Activated naive CD4-positive, alpha-beta T cell treated with anti-CD3 and anti-CD28 coated beads, Interleukin-2, amount 50 U/mL, for 72 hours (primary cell): ENCODE measurements at places on chromosomes 13 and 19.
A peak's percentile ranks its signal among the peaks of the same experiment; 100 is the strongest.

GRCh38 chr19:33752945-33753344 lies 43.7 kb upstream of the KCTD15 start:
- DNase-seq = no peak

- DNase-seq = no peak
Measured at GRCh38 chr13:114141261-114141996, 9.0 kb upstream of the RASA3 start.

DNA sequence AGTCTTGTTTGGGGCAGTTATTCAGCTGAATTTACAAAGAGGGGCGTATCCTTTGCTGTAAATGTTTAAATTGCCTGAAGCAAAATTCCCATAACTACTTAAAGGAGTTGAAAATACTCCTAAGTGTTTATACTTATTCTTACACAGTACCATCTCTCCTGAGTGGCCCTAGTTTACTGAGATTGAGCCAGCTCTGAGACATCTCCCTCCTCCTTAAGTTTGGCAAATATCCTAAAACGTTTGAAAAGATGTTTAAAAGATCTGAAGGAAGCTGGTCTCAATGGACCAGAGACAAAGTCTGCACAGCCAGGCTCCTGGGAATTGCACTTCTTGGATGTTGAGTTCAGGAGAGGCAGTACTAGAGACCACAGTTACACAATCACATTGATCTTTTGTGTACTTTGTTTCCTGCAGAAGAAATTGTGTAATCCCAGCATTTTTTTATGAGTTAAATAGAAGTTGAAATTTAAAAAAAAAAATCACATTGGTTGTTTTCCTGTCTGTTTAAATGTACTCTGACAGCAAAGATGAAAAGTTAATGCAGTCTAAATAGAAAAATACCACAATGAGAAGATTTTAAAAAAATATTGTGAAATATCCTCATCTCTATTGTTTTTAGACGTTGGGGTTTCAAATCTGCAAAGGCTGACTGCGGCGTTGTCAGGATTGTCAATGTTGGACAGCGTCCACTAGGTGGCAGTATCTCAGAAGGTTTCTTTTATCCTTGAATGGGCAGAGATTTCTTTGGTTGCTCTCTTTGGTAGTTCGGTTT lies 20.7 kb downstream of the TNFSF11 start:
- no peak for DNase-seq

- no peak for DNase-seq
Measured at GRCh38 chr13:20514866-20515265, 10.8 kb downstream of the CRYL1 start.

DNA sequence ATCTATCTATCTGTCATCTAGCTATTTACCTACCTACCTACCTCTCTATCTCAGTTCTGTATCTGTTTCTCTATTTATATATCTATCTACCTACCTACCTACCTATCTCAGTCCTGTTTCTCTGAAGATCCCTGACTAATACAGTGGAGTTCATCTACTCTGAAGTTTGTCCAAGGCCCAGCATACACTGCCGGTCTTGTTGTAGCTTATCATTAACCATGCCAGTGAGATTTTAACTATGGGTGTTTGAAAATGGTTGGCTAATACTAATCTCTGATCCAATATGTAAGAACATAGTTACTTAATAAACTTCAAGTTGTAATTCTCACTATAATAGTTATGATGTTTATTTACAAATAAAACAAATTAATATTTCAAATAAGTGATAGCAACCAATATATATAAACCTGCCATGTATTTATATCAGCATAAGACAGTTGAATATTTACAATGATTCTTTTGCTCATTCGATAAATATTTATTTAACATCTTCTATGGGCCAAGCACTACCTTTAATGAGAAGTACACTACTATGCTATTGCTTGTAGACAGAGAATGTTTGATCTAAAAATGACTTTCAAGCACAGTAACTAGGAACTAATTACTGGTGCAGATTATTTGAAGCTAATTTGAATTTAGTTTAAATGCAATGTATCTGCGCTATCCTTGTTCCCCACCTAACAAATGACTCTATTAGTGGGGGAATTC lies 242.1 kb downstream of the KLF5 start:
- DNase-seq = no peak

DNA sequence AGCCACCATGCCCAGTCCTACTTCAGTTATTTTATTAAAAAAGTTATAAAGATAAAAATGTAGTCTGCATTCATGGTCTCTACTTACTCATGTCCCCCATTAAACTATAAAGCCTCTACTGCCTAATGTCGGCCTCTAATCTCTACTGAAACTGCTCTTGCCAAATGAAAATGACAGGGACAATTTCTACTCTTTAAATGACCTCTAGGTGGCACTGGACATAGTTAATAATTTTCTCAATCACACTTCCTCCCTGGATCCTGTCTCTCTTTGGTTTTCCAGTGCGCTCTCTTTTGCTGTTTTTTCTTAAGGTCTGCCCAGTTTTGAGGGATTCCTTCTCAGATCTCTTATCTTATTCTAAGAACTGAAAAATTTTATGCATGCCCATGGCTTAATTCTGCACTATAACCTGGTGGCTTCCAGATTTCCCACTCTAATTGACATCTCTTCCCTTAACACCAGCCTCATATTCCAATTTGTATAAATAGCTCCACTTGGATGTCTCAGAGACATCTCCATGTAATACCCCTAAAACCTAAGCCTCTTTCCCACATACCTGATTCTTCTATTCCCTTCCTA lies 54.3 kb downstream of the MTMR6 start:
- DNase-seq = no peak

- DNase-seq = no peak
Measured at GRCh38 chr19:15330801-15331418, 1.4 kb downstream of the BRD4 start.

- DNase-seq = no peak
Measured at GRCh38 chr13:59633290-59633689, 530.4 kb downstream of the DIAPH3 start.

GRCh38 chr13:103157434-103158145 lies 91.4 kb upstream of the SLC10A2 start:
- no peak for DNase-seq

- DNase-seq = no peak
Measured at GRCh38 chr13:26540334-26540733, 17.1 kb upstream of the WASF3 start.

DNA sequence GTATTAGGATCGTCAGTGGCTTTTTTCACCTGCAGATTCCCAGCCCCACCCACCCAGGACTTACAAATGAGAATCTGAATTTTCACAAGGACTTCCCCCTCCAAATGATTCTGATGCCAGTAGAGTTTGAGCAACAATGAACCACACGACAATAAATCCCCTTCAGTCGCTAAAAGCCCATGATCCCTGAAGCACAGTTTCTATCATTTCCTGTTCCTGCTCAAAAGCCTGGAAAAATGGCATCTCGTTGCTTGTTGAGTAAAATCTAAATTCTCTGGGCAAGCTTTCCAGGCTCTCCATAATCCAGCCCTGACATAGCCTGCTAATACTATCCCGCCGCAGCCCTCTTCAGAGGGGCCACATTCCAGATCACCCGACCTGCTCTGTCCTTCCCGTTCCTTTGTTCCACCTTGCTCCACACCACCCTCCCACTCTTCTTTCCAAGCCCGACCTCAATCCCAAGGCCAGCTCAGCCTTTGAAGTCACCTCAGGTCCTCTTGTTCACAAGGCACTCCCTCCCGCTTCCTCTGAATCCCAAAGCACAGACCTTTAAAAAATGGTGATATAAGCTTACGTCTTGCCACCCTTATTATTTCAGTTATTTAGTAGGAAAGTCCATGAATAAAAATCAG lies 67.9 kb downstream of the NUFIP1 start:
- DNase-seq = no peak

- DNase-seq = no peak
Measured at GRCh38 chr13:73138638-73139491, 80.1 kb downstream of the KLF5 start.

- DNase-seq = no peak
Measured at GRCh38 chr13:29914581-29914980, 64.2 kb upstream of the UBL3 start.

DNA sequence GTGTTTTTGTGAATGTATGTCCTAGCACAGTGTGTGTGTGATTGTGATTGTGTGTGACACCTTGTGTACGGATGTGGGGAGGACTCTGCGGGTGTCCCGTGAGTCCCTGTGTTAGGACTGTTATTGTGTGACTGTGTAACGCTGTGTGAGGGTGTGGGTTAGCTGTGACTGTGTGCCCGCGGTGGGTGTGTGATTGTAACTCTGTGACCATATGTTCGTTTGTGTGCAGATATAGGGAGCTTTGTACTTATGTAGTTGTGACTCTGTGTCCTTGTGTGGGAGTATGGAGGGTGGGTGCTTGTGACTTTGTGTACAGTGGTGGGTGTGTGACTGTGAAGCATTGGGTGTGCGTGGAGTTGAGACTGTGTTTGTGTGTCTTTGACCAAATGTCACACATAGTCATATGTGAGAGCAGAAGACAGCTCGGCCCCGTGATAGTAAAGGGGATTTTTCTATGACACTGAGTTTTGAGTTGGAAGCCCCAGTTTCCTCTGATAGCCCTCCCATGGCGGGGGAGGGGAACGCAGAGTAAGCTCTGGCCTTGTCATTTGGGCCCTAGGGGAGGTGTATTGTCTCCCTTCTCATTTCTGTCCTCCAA lies 949 bp upstream of the ZNF260 start:
- DNase-seq = peak; percentile 14

GRCh38 chr13:102132777-102133295 lies 269.0 kb downstream of the FGF14 start:
- DNase-seq = no peak

DNA sequence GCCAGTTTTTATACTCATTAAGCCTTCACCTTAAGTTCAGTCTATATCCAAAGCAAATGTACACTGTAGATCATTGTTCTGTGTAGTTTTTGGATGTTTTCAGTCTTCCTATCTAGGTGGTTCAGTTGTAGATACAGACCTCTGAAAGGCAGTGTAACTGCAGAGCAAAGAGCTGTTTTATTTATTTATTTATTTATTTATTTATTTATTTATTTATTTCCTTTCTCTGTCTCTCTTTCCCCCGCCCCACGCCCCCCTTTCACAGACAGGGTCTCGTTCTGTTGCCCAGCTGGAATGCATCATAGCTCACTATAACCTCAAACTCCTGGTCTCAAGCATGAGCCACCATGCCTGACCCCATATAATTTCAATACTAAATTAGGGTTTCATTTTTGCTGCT lies 281.8 kb upstream of the KLHL1 start:
- DNase-seq = no peak

DNA sequence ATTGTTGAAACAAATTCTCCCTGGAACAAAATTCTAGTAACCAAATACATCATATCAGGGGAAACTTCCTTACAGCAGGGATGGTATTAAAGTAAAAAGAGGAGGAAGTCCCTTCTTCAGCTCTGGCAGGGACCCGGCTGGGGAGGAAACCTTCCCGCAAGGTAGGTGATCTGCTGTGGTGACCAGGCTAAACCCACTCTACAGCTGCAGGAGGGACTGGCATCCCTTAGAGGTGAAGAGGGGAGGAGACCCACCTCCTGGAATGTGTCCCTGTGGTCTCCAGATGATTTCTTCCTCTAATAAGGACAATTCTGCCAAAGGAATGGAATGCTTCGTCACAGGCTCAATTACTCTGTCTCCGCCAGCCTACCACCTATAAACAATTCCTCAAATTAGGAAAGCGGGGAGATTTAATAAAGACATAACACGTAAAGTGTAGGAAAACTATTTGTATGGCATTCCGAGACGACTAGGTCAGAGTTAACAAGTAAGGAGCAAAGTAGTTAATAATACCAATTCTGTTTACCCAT lies 637 bp upstream of the PDS5B start:
- no peak for DNase-seq

GRCh38 chr19:16402041-16402440 lies 69.7 kb downstream of the EPS15L1 start:
- no peak for DNase-seq

DNA sequence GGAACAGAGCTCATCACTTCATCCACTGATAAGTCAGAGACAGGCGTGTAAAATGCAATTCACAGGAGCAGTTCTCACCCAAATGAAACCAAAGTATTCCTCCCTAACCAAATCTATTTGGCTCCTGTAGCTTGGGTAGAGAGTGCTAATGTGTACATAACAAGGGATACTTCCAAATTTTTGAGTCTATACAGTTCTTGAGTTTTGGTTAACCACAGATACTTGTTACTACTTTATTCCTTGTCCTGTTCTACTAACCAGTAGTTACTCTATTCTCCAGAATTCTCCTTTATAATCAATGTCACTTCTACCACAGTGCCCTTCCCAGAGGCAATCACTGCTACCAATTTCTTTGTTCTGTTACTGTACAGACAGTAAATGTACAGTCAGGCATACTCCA lies 57.3 kb downstream of the ELF1 start:
- DNase-seq = no peak

DNA sequence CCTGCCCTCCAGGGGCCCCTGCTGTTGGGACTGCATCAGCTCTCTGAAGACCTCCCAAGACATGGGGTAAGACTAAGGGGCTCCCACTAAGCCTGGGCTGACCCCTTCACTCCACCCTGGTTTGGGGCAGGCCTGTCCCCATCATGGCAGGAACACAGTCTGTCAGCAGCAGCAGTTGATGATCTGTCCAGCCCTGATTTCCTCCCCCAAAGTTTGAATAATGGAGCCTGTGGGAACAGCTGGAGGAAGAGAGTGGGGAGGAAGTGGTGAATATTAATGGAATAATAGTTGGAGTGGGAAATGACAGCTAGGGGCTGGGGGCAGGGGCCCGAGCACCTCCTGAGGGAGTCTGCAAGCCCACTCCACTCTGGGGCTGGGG lies 1.3 kb upstream of the B3GNT8 start:
- no peak for DNase-seq

DNA sequence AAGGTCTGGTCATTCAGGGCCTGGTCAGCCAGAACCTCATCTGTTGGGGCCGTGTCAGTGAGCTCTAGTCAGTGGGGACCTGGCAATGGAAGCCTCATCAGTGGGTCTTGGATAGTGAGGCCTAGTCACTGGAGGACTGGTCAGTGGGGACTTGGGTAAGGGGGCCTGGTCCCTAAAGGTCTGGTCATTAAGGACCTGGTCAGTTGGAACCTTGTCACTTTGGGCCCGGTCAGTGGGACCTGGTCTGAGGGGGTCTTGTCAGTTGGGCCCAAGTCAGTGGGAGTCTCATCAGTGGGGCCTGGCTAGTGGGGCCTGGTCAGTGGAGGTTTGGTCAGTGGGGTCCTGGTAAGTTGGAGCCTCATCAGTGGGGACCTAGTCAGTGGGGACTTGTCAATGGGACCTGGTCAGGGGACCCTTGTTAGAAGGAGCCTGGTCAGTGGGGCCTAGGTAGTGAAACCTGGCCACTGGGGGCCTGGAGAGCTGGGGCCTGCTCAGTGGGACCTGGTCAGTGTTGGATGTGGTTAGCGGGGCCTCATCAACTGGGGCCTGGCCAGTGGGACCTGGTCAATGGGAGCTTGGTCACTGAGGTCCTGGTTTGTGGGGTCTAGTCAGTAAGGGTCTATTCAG lies 43.7 kb upstream of the TPM4 start:
- DNase-seq = no peak

GRCh38 chr13:102040812-102041211 lies 361.0 kb downstream of the FGF14 start:
- no peak for DNase-seq

- DNase-seq = no peak
Measured at GRCh38 chr19:54172471-54173358, at the start of gene TMC4. TSS of gene TMC4 (minus strand) at chr19:54173160. CDS start at chr19:54173117, 43 bp downstream.

GRCh38 chr13:87999788-88000187 lies 328.6 kb downstream of the SLITRK5 start:
- no peak for DNase-seq

GRCh38 chr19:11570039-11570462 lies 7.4 kb downstream of the ACP5 start:
- DNase-seq = no peak
